ENCODE measurements at places on chromosomes 12 and 14.

- DNase-seq, result no peak
Observed at GRCh38 chr12:111347891-111348644, 20.8 kb downstream of the PHETA1 start.

GRCh38 chr12:109858764-109859163, 21.6 kb downstream of the GLTP start:
- DNase-seq, result no peak

DNA sequence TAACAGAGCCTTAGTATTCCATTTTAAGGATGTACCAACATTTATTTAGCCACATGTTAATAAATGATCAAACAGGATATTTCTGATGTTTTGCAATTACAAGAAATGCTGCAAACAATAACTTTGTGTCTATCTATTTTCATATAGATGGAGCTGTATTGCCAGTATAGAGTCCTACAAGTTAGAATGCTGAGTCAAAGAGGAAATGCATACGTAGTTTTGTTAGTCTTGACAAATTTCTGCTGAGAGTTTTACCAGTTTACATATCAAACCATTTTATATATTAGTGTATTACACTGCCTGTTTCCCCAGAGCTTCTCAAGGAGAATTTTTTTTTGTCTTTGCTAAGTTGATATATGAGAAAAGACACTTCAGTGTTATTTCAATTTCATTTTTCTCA, 541.7 kb downstream of the SLC16A7 start:
- DNase-seq, result no peak

GRCh38 chr12:53044896-53045695, 4.8 kb upstream of the TNS2 start:
- no peak for DNase-seq

DNA sequence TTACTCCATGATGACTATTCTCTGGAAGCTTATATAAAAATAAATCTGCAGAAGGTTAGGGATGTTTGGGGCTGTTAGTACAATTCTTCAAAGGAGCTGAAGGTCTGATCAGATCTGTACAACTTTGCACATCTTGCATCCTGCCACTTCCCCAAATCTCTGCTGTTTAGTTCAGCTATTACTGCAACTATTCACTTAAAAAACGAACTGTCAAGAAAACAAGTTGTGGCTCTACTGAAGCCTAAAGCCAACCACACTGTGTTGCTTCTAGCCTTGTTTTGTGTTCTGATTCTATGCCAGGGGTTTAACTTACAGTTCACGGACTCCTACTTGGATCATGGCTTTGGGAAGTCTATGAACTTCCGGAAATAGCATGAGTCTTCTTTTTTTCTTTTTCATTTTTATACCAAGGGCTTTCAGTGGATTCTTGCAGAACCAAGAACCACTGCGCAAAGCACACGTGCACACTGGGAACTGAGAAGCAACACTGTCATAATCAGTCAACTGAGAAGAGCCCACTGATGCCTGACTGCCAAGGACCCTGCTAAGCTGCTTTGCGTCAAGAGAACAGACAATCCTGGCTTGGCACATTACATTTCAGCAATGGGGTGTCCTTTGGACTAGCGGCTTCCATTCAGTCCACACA, 66.3 kb upstream of the EEA1 start:
- no peak for DNase-seq

DNA sequence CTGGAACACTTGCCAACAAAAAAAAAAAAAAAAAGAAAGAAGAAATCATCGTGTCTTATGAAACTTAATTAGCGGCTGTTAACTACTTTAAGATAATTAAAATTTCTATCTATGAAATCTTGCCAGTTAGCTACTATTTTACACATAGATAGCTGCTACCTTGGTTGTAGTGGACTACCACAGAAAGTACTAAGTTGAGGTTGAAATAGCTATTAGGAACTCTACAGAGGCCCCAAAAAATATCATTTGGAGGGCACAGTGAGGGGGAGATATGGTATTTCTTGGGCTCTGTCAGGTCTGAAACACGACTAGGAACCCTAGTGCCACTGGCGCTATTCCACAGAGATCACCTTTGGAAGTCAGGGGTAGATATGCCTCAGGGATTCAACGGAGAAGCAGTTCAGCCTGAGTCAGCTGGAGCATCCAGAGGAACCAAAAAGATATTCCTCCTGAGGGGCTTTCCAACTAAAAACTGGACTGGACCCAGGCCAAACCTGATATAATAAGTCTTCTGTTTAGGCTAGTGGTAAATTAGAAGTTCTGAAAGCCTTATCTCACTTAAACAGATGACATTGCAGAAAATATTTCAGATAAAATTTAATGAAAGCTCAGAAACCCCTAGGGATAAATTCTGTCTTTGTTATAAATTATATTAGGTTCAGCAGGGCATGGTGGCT, 126.1 kb downstream of the EPS8 start:
- no peak for DNase-seq
